ENCODE measurements at places on chromosomes 3 and 15. TPM values are rescaled to one million over a fixed set of nuclear protein-coding genes. Genes with fewer than 3 reads are reported as not detected.

The IGDCC3 gene
- total RNA-seq: not detected

The DUOXA2 gene
- not detected for total RNA-seq

The SCN11A gene
- total RNA-seq: 0.08 TPM

The ALPK3 gene
- total RNA-seq: 0.22 TPM

The SEMA3G gene
- total RNA-seq: 1.4 TPM

The RFTN1 gene
- total RNA-seq: 55.5 TPM

The RPL29 gene
- total RNA-seq: 1,711 TPM

The LTF gene
- not detected for total RNA-seq

The IL5RA gene
- 1.4 TPM for total RNA-seq

The CLEC3B gene
- 0.66 TPM for total RNA-seq

Data from T-cell (primary cell).